ENCODE measurements at places on chromosomes 6 and 20.

DNA sequence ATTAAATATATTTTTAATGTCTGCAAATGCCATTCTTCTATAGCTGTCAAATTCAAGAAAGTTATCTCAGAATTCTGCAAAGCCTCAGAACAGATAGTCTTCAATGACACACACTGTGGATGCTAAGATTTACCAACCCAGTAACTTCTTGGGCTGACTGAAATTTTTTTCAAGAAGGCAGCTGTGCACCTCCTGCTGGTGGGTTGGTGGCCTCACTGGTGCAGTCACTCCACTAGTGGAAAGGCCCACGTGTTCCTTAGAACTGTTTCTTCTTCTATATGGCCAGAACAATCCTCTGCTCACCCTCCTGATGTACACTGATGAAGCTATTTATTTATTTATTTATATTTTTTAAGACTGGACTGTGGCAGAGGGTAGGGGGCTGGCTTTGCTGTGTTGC, 28.1 kb upstream of the MTCL3 start:
- no peak for DNase-seq
- no peaks in the 10 kb centered on the region for H3K27me3 ChIP-seq
- H3K4me1 ChIP-seq, result peaks cover 13% of the 10 kb centered on the region
- no peaks in the 10 kb centered on the region for H3K36me3 ChIP-seq

GRCh38 chr6:160132776-160133338, 11.2 kb downstream of the SLC22A1 start:
- H3K36me3 ChIP-seq, result no peaks in the 10 kb centered on the region
- no peak for DNase-seq
- H3K4me3 ChIP-seq, result no peak overlapping the region
- H3K27ac ChIP-seq, result no peak overlapping the region
- no peaks in the 10 kb centered on the region for H3K27me3 ChIP-seq
- no peaks in the 10 kb centered on the region for H3K4me1 ChIP-seq

DNA sequence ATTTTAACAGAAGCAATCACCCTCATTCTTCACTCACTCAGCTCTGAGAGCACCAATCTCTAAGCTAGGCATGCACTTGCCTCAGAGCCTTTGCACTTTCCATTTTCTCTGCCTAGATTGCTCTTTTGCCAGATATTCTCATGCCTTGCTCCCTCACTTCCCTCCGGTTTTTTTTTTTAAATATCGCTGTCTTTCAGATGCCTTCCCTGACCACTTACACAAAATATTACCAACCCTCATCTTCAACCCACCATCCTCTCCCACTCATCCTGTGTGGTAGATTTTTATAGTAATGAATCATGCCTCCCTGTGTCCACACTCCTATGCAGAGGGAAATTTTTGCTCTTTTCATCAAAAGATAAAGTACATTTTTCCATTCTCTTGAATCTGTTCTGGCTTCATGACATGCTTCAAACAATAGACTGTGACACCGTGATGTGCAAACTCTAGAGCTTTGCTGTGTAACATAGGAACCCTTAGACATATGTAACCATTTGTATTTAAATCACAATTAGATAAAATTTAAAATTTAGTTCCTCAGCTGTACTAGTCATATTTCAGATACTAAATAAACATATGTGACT, 437.1 kb downstream of the UTRN start:
- H3K4me3 ChIP-seq, result no peak overlapping the region
- H3K36me3 ChIP-seq, result no peaks in the 10 kb centered on the region
- 0 out of 2 replicates have a peak, but pooled peaks cover 3% of the 10 kb centered on the region for H3K4me1 ChIP-seq
- no peak overlapping the region for H3K27ac ChIP-seq
- no peaks in the 10 kb centered on the region for H3K27me3 ChIP-seq

DNA sequence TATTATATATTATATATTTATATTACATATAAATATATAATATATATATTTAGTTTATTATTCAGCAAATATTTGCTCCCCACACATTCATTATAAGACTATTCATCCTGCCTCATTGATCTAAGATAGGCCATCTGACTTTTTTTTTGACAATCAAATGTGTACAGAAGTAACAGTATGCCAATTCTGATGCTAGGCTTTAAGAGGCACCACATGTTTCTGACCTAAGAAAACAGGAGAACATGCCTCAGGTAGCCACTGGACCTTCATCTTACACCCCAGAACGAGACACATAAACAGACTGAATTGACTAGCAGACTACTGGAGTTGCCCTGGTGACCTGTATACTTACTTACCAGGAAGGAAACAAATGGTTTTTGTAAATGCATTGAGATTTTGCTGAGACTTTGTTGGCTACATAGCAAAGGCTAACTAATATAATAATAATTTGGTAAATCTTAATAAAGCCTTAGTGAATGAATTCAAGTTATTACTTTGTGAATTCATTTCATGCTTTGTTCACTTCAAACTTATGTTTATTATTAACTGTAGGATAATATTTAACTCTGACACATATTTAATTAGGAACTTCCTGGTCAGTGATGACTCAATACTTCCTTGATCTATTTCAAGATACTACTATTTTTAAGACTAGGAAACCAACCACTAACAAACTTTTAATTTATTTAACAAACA, 13.4 kb upstream of the MYO6 start:
- peak overlapping the region; percentile 8 for H3K4me3 ChIP-seq
- no peaks in the 10 kb centered on the region for H3K27me3 ChIP-seq
- peak; percentile 83 for DNase-seq
- peaks cover 23% of the 10 kb centered on the region for H3K4me1 ChIP-seq

- H3K36me3 ChIP-seq, result no peaks in the 10 kb centered on the region
- H3K27ac ChIP-seq, result no peak overlapping the region
- no peak overlapping the region for H3K4me3 ChIP-seq
- peaks cover 30% of the 10 kb centered on the region for H3K27me3 ChIP-seq
Measured at GRCh38 chr6:41367061-41367460, 31.7 kb downstream of the NCR2 start.

DNA sequence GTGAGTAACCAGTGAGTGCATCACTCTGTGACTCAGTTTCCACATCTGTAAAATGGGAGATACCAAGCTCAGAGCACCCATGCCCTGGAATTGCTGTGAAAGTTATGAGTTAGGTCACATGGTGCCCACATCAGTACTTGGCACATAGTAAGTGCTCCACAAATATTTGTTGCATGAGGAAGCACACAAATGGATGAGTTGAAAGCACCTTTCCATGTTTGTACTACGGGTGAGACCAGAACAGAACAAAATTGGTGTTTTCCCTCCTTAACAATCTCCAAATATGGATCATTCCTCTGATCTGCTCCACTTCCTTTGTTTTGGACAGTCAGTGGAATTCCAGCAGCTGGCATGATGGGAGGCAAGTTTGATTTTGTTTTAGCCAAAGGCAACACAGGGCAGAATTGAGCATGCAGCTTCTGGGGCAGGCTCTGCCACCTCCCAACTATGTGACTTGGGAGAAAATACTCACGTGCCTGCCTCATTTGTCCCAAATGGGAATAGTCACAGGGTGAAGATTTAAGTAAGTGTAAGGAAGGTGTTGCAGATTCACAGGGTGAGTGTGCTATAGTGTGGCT, 503.7 kb upstream of the SULF2 start:
- H3K4me3 ChIP-seq, result no peak overlapping the region
- no peaks in the 10 kb centered on the region for H3K36me3 ChIP-seq
- H3K27ac ChIP-seq, result no peak overlapping the region
- peaks cover 21% of the 10 kb centered on the region for H3K4me1 ChIP-seq

DNA sequence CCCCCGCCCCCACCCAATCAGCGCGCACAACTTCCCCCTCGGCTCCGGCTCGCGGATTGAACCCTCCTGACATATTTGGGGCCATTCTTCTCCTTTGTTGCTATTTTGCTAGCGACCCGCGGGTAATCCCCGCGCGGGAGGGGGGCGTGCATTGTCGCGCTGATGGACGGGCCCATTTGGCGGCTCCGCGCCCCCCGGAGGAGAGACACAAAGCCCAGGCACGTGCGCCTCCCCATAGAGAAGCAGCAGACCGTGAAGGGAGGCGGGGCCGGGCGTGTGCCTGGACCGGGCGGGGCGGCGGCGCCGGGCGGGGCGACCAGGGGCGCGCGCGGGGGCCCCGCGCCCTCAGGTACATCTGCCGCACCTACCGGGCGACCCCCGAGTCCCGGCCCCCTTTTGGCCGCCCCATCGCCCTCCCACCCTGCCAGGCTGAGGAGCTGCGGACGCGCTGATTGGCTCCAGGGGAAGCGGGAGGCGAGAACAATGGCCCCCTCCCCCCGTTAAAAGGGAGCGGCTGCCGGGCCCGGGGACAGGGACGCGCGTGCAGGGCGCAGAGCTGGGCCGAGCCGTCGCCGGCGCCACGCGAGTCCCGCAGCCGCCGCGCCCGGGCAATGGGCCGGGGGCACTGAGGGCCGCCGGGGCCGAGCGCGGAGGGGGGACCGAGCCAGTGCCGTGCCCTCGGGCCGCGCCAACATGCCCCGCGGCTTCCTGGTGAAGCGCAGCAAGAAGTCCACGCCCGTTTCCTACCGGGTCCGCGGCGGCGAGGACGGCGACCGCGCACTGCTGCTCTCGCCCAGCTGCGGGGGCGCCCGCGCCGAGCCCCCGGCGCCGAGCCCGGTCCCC, at the start of gene INSM1:
INSM1 (plus strand) TSS at position 530 of the 843 bp plus-strand sequence; CDS start at position 694, 164 bp downstream.
- no peaks in the 10 kb centered on the region for H3K4me1 ChIP-seq
- H3K27me3 ChIP-seq, result no peaks in the 10 kb centered on the region
- H3K36me3 ChIP-seq, result no peaks in the 10 kb centered on the region
- no peak within 1 kb of the TSS for H3K27ac ChIP-seq
- no peak within 1 kb of the TSS for H3K4me3 ChIP-seq
- no peak for DNase-seq

DNA sequence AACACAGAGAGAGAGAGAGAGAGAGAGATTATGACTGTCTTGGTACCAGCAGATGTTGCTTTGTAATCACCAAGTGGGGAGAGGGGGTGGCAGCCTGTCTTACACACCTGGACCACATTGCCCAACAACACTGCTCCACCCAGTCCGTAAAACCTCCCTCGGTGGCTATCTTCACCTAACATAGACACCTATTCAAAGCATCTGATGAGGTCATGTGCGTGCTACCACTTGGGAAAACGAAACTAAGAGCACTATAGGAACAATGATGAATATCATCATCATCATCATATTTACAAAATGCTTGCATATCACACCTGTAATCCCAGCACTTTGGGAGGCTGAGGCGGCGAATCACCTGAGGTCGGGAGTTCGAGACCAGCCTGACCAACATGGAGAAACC, 24.1 kb upstream of the SALL4 start:
- no peak overlapping the region for H3K27ac ChIP-seq
- H3K27me3 ChIP-seq, result no peaks in the 10 kb centered on the region
- H3K4me1 ChIP-seq, result no peaks in the 10 kb centered on the region
- H3K4me3 ChIP-seq, result no peak overlapping the region

- no peaks in the 10 kb centered on the region for H3K4me1 ChIP-seq
- no peak overlapping the region for H3K27ac ChIP-seq
- no peaks in the 10 kb centered on the region for H3K36me3 ChIP-seq
- H3K27me3 ChIP-seq, result peaks cover 61% of the 10 kb centered on the region
- H3K4me3 ChIP-seq, result no peak overlapping the region
- no peak for DNase-seq
Measured at GRCh38 chr6:170147832-170148708, 142.8 kb downstream of the DLL1 start.

GRCh38 chr6:89963391-89963790, 69.1 kb downstream of the GJA10 start:
- H3K36me3 ChIP-seq, result no peaks in the 10 kb centered on the region
- no peaks in the 10 kb centered on the region for H3K4me1 ChIP-seq
- no peak overlapping the region for H3K4me3 ChIP-seq
- no peak for DNase-seq
- no peaks in the 10 kb centered on the region for H3K27me3 ChIP-seq
- no peak overlapping the region for H3K27ac ChIP-seq

- H3K27ac ChIP-seq, result no peak overlapping the region
- H3K4me3 ChIP-seq, result no peak overlapping the region
- H3K36me3 ChIP-seq, result no peaks in the 10 kb centered on the region
- no peaks in the 10 kb centered on the region for H3K27me3 ChIP-seq
- peaks cover 12% of the 10 kb centered on the region for H3K4me1 ChIP-seq
Measured at GRCh38 chr6:74752303-74752702, 453.6 kb downstream of the COL12A1 start.
